Activated CD8-positive, alpha-beta memory T cell treated with anti-CD3 and anti-CD28 coated beads for 48 hours (primary cell): ENCODE measurements at places on chromosomes 5 and 9.

- no peak for DNase-seq
These were observed 103.7 kb downstream of the RFK start for GRCh38 chr9:76290555-76290954.

GRCh38 chr9:118532592-118532991 is 828.4 kb downstream of the TLR4 start:
- no peak for DNase-seq

DNA sequence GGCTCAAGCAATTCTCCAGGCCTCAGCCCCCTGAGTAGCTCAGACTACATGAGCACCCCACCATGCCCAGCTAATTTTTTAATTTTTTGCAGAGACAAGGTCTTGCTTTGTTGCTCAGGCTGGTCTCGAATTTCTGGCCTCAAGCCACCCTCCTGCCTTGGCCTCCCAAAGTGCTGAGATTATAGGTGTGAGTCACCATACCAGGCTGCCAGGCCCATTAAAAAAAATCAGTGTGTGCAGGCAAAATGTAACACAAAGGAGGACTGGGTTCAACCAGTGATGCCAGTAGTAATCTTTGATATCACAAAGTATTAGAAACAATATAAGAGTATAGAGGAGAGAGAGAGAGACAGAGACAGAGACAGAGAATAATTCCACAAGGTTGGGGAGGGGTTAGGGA is 322.7 kb downstream of the MSX2 start:
- no peak for DNase-seq

GRCh38 chr9:86349271-86349670 is 4.9 kb downstream of the TUT7 start:
- no peak for DNase-seq

GRCh38 chr5:154191467-154192261 is 1.1 kb downstream of the GALNT10 start:
- no peak for DNase-seq

- no peak for DNase-seq
These were observed 37.9 kb upstream of the DPYSL3 start for GRCh38 chr5:147547730-147548129.

DNA sequence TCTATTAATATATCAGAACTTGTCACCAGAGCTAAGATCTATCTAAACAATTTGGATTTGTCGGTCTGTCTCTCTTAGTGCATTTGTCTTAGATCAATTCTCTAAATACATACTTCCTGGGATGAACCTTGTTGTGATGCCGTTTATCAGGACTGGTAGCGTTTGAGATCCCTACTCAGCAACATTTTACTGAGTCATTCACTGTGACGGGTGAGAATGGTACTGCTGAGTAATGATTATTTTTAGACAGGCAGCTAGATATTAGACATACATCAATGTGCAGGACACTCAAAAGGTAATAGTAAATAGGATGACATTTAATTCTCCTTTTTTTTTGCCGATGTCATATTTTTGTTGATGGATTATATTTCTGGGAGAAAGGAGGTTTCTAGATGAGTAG is 209.0 kb downstream of the CSNK1G3 start:
- DNase-seq: no peak

DNA sequence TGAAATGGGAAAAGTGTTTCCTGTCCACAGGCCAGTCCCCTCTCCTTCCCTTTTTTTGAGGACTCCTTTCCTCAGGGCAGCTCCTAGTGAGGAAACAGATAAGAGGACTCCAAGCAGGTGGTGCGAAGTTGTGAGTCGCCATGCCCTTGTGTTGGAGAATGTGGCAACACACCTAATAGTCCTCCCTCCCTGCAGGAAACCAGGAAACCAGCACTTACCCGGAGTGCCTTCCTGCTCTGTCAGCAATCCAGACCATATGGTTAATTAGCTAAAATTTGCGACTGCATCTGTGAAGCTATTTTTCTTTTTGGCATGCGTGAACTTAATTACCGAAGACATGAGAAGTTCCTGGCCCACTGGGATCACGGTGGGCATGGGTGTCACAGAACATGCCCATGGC is 69.9 kb downstream of the TRIM32 start:
- no peak for DNase-seq

GRCh38 chr5:56095579-56096102 is 100.9 kb upstream of the IL6ST start:
- no peak for DNase-seq

DNA sequence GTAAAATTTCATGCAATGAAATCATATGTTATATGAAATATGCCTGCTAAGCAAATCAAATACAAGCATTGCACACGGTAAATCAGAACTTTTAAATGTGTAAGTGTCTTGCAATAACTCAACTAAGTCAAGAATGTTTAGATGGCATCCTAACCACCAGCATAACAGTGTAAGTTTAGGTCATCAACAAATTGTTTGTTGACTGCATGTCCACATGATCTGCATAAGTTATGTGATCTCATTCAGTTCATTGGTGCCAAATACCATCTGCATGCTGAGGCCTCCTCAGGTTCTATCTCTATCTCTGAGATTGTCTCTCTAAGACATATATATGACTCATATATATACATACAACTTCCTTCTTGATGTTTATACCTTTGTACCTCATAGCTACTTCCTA is 159.6 kb upstream of the STK32A start:
- no peak for DNase-seq

DNA sequence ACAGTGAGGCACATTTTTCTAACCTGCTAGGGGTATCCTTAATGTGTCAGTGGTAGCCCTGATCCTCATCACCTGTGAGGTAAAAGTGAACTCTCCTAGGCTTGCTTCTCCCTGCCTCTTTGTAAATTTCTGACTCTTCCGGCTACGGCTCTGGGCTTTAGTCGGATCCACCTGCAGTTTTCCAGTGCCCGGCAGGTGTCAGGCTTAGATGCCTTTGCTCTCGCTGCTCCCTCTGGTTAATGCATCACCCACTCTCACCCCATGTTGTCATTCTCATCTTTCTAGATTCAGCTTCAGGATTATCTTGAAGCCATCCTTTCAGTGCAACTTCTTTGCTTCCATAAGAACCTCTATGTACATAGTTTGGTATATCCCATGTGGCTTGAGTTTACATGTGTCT is 3.6 kb downstream of the CEP78 start:
- no peak for DNase-seq

GRCh38 chr5:141846031-141846430 is 32.2 kb downstream of the PCDH1 start:
- no peak for DNase-seq

DNA sequence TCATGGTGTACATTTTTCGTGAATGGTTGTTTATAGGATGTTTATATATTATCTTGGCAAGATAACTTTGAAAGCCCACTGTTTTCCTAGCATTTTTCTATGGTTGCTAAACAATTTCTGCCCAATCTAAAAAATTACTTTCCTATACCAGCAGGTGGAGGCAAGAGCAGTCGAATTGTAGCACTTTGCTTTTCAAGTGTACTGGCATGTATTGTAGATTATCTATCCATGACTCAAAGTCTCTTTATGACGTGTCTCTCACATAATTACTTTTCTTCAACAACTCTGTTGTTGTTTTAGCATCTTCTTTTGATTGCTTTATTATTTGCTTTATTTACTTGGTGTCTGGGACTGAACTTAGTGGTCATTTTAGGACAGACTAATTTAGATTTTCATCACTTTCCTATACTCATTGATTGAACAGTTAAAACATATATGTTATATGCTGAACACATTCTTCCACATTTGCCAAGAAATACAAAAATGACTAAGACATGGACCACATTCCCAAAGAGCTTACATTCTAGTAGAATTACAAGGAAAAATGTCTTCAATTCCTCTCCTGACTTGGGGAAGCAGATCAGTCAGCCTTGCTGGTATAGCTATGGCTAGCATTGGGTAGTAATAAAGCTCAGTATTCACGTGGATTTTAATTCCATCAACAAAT is 20.7 kb downstream of the NLN start:
- no peak for DNase-seq

- DNase-seq: no peak
These were observed 229.0 kb downstream of the ELAVL2 start for GRCh38 chr9:23596913-23597634.

DNA sequence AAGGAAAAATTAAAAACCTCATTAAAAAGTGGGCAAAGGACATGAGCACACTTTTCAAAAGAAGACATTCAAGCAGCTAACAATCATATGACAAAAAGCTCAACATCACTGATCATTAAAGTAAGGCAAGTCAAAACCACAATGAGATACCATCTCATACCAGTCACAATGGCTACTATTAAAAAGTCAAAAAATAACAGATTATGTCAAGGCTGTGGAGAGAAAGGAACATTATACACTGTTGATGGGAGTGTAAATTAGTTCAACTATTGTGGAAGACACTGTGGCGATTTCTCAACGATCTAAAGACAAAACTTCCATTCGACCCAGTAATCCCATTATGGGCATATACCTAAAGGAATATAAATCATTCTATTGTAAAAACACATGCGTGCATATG is 35.8 kb downstream of the HINT1 start:
- DNase-seq: no peak

GRCh38 chr9:111298731-111299598 is 31.1 kb downstream of the OR2K2 start:
- DNase-seq: no peak

DNA sequence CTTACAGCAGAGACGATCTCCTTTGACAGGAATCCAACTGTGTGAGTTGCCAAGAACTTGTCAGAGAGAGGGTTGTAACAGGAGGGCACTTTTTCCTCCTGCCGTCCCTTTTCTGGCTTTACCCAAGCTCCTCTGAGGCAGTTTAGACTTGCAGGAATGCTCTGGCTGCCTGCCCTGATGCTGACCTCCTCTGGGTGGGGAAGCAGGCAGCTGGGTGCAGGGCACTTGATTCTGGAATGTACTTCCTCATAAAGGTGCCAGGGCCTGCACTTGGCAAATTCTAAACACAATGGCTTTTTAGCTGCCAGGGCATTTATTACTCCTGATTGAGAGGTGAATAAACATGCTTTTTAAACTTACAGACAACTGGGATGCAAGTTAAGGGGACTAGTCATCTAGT is 190.4 kb downstream of the EPB41L4A start:
- no peak for DNase-seq

- DNase-seq: no peak
These were observed 105.2 kb downstream of the DPYSL3 start for GRCh38 chr5:147404706-147405105.

- DNase-seq: no peak
These were observed 622.7 kb upstream of the CDH18 start for GRCh38 chr5:20610681-20611080.

DNA sequence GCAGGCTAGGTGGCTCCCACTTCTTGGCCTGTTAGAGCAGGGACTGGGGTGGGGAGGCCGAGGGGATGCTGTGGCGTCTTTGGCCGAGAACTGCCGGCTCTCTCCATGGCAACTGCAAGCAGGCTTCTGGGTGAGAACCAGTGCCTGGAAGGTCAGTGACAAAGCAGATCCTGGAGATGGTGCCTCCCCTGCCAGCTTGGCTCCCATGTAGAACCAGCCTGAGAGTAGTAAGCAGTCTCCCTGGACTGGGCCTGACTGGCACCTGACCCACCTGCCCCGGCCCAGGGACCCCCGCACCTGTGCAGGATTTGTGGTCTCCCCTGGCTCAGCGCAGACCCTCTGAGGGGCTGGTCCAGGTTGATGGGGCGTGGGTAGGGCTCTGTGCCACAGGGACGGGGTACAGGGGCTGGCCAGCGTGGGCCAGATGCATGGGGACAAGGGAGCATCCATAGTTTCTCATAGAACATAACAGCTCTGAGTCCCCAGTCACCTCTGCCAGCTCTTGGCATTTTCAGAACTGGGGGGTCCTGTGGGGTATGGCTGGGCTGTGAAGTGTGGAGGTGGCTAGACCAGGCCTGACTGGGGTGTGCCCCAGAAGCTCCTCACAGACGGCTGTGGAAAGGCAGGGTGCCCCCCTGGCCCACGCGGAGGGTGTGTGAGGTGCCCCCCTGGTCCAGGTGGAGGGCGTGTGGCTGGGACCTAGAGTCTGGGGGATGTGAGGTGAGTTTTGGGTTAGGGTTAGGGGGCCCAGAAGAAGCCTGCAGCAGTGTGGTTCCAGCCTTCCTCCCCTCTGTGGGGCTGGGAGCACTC is 22.2 kb downstream of the CACNA1B start:
- no peak for DNase-seq

GRCh38 chr5:75681125-75681830 is 36.0 kb downstream of the POC5 start:
- DNase-seq: no peak

- no peak for DNase-seq
These were observed 90.2 kb downstream of the HACD4 start for GRCh38 chr9:20941174-20941690.

- DNase-seq: no peak
These were observed 86.9 kb downstream of the PTPN3 start for GRCh38 chr9:109411069-109411761.

DNA sequence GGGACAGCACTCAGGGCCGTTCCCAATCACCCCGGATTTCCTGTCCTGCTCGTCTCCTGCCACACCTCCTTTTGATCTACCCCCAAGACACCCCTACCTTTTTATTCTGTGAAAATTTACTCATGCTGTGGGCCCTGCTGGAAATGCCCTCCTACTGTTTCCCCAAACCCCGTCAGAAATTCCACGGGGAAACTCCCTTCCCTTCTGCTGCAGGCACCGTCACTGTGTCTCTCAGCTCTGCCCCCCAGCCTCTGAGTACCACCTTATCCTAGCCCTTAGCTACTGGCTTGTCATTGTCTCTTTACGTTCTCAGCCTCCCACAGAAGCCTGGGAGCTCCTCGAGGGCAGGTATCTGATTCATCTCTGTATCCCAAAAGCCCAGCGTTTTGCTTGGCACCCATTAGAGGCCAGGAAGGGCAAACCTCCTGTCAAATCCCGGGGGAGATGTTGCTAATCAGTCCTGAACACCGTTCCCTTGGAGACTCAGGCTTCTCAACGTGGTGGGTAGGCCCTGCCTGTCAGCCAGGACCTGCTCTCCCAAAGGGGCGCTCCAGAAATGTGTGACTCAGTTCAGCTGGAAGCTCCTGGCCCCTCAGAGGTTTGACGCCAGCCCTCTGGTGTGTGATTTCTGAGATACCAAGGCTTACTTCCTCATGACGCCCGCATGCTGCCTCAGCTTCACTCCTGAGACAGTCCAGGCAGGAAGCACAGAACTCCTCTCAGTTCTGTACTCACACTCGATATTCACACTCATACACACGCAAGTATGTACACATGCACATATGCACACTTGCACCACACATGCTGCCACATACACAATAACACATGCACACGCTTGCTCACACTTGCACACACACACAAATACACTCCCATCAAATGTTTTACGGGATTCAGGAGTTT is 50.7 kb upstream of the GRHPR start:
- no peak for DNase-seq

GRCh38 chr9:37652261-37652660 is 1.5 kb downstream of the FRMPD1 start:
- DNase-seq: no peak

- DNase-seq: no peak
These were observed 56.1 kb downstream of the KIAA1958 start for GRCh38 chr9:112542593-112543292.

- DNase-seq: no peak
These were observed 2.2 kb downstream of the DUSP1 start for GRCh38 chr5:172768573-172769341.

GRCh38 chr5:137370096-137371071 is 128.7 kb downstream of the SPOCK1 start:
- DNase-seq: no peak
